ENCODE measurements at places on chromosomes 4 and X.

DNA sequence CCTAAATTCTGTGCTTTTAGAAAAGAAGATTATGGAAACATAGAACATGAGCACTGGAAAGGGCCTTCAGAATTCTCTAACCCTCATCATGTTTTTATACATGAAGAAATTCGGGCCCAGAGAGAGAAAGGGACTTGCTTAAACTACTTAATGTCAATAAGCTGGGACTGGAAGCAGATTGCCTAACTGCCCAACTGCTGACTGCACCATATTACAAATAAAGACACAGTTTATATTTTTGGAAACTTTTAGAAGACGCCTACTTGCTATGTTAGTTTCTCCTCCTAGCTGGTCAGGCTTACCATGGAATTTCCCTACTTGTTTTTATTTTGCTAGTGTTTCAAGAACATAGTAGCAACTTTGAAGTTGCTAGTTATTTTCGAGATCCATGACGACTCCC is 47.1 kb downstream of the SLC9A6 start:
- no peak for DNase-seq

- DNase-seq: no peak
Measured at GRCh38 chrX:152637649-152638442, at the start of gene GABRQ. GABRQ (plus strand) TSS chrX:152637895; CDS start chrX:152638203, 308 bp downstream.

DNA sequence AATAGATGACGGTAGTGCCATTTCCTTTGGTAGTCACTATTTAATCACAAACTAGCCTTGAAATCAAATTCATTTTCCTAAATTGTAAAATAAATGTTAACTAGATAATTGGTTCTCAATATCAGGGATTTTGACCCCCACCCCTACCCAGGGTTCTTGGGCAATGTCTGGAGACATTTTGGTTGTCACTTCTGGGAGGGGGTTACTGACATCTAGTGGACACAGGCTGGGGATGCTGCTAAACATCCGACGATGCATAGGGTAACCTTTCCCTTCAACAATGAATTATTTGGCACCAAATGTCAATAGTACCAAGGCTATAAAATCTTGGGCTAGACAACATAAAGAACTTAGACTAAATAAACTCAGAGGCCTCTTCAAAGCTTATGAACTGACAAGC is 285.8 kb upstream of the TRPC5 start:
- no peak for DNase-seq

DNA sequence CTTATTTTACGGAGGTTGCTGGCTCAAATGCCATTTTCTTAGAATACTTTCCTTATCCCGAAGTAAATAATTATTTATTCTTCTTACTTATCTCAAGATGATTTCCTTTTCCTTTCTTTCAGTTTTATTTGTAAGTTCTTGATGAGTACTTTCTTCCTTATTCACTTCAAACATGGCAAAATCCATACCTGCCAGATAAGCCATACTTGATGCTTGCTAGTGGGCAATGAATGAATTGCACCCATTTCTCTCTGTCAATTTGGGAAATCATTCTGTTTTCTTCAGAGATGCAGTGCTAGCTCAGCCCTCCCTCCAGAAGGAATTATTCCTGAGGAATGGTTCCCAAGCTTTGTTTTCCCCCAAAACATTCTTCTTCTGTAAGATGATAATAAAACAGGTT is 598.3 kb downstream of the SPRY1 start:
- DNase-seq: no peak

DNA sequence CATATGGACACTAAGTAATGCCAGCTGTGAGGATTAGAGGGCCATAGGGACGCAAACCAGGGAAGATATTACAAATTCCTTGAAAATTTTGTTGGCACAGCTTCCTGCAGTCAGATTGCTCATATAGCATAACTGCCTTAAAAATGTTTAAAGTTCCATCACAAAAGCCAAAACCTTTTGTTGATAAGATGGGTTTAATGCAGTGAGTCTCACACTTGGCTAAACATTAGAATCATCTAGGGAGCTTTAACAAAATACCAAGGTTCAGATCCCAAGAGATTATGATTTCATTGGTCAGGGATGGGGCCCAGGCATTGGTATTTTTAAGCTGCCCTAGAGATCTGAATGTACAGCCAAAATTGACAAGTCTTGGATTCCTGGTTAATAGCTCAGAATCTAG is 376.5 kb upstream of the MAD2L1 start:
- no peak for DNase-seq

GRCh38 chr4:165506849-165507248 is 128.0 kb downstream of the CPE start:
- DNase-seq: no peak

DNA sequence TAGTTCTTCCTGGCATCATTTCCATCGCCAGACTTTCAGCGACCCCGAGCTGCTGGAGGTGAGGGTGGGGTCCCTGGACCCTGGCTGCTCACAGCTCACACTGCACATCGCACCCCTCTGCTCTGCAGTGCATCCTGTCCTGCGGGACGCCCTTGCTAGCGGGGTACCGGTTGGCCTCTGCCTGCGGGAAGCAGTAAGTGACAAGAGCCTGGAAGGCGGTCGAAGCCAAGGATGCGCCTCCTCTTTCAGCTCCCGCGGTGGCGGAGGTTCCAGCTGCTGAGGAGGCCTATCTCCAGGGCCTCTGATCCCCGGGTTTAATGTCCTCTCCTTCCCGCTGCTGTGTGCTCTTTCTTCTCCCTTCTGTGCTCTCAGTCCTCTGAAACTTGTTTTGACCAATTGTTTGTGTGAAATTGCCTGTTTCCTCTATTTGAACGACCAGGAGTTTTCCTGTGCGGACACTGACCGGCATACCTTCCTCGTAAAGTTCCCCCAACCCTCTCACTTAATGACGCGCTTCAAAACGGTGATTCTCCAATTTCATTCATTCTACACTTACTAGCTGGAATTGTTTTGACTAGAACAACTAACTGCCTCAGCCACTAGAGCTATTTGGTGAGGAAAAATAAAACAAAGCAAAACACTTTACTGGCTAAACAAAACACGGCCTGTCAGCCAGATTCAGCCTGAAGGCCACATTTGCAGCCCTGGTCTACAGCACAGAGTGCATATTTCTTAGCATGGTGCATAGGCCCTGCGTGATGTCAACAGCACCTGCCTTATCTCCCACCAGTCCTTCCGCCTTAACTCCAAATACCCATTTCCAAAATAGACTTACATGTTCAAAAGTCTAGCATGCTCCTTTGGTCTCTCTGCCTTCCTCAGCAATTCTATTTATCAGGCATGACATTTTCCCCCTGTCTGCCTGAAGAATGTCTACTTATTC is 28.0 kb downstream of the MGAT4D start:
- DNase-seq: no peak

GRCh38 chr4:79651456-79651855 is 243.4 kb upstream of the GK2 start:
- DNase-seq: no peak

DNA sequence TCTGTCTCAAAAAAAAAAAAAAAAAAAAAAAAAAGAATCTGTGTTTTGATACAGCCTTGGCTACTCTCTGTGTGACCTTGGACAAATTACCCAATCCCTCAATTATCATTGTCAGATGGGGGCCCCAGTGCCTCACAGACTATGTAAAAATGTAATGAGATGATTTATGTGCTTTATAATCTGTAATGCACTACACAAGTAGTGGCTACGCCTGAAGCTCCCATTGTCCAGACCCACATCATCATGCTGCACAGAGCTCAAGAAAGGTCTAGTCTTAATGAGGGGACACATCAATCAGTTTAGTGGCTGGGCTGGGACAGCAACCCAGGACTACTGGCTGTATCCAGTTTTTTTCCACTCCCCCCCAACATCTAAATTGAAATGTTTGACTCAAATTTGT is 308.3 kb downstream of the DCHS2 start:
- DNase-seq: no peak

- DNase-seq: no peak
Measured at GRCh38 chrX:17606231-17606630, 131.1 kb upstream of the SCML1 start.

GRCh38 chr4:94927696-94928095 is 169.9 kb downstream of the BMPR1B start:
- DNase-seq: no peak

DNA sequence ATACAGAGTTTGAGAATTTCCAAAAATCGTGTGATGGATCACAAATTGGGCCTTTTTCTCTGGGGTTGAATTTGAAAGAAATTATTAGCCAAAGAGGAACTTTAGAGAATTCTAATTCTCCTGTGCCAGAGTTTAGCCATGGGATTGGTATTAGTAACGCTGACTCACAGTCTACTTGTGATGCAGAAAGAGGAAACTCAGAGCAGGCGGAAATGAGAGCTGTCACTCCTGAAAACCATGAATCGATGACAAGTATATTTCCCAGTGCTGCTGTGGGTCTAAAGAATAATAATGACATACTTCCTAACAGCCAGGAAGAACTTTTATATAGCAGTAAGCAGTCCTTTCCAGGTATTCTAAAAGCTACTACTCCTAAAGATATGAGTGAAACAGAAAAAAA is 64.9 kb downstream of the N4BP2 start:
- no peak for DNase-seq

- no peak for DNase-seq
Measured at GRCh38 chrX:40722930-40723329, 12.4 kb downstream of the MED14 start.

DNA sequence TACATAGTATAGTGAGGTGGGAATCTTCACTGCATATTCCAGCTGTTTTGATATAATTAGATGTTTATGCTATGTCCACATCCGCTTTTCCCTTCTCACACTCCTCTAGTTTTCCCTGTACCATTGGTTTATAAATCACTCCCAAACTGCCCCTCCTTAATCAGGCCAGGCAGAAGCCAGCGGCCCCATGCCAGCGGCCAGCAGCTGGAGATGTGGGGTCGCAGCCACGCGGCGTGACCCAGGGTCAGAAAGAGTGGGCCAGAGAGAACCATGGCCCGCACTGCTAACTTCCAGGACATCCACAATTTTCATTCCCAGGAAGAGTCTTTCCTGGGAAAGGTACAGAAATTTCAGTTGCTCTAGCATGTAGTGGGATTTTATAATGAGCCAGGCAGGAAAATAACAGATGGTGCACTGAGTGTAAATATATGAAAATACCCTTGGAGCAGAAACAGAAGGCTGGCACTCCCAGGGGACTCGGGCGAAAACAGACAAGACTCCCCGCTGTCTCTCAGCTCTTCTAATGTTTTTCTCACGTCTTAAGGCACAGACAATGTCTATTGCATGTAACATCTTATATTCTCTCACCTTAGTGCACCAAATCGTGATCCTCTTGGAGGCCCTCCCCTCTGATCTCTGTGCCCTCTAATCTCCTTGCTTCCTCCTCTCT is 145.9 kb upstream of the ZFP42 start:
- DNase-seq: no peak

DNA sequence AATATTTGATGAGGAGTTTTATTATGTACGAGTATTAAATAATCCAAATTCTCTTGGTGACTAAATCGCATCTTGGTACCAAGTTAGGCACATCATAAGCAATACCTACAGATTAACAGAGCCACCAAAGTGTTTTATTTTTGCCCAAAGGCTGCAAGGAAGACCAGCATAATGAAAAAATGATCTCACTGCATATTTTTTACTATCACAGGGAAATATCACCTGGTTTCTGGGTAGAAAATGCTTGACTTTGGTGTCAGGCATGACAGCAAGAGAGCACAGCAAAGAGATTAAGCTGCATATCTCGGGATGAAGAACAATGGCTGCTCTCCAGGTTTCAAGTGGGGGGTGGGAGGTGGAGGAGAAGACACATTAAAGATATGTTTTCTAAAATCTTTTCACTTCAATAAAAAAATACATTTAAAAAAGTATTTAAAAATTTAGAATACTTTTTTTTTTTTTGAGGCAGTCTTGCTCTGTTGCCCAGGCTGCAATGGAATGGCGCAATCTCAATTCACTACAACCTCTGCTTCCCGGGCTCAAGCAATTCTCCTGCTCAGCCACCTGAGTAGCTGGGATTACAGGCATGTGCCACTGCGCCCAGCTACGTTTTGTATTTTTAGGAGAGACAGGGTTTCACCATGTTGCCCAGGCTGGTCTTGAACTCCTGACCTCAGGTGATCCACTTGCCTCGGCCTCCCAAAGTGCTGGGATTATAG is 86.1 kb downstream of the FRYL start:
- DNase-seq: no peak

DNA sequence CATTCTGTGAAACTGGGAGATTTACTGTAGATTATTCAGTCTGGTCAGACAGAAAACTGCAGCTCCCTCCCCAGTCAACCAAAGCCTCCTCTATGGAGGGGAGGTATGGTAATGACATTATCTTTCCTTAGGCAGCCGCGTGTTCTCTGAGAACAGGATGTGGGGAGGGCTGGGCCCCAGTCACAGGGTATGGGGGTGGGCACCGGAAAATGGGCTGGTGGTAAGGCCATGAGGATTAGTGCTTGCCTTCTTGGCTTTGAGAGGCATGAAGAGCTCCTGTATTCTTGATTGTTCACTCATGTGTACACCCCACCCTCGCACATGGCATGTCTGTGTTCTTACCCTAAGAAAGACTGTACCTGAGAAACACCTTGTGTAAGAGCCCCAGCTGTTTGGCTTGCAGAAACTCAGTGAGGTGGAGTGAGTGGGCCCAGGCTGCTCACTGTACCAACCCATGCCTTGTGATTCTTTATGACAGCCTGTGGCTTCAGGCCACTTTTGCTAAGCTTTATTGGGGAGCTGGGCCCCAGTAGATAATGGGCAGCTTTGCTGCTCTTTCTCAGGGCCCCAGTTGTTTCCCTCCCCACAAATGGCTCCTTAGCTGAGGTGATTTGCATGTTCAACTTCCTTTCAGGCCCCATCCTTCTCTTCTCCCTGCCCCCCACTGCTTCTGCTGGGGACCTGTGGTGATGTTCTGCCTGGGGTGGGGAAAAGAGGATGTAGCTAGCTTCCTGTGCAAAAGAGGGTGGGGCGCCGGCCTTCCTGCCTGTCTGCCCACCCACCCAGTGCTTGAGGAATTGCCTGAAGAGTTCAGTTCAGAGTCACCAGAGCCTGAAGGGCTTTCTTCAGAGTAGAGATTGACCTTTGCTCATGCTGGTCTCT is 30.7 kb downstream of the MSN start:
- DNase-seq: peak; percentile 42

Measured in stimulated activated CD8-positive, alpha-beta memory T cell treated with anti-CD3 and anti-CD28 coated beads, Interleukin-4, amount 100 ng/mL, for 4 hours (primary cell).